Mucosa of gallbladder (tissue), 1 donor: ENCODE measurements at places on chromosomes 5 and 9. TPM values are rescaled to one million over a fixed set of nuclear protein-coding genes. Genes with fewer than 3 reads are reported as not detected.

- DNase-seq: no peak
Measured at GRCh38 chr9:125142560-125143376, 560 bp downstream of the SCAI start.

- no peak for DNase-seq
Measured at GRCh38 chr9:133470988-133471387, 7.9 kb downstream of the SLC2A6 start.

The EGFLAM gene
- total RNA-seq: 4.3 TPM

The ECM2 gene
- 8.2 TPM for total RNA-seq

The ZFP2 gene
- 2.3 TPM for total RNA-seq

DNA sequence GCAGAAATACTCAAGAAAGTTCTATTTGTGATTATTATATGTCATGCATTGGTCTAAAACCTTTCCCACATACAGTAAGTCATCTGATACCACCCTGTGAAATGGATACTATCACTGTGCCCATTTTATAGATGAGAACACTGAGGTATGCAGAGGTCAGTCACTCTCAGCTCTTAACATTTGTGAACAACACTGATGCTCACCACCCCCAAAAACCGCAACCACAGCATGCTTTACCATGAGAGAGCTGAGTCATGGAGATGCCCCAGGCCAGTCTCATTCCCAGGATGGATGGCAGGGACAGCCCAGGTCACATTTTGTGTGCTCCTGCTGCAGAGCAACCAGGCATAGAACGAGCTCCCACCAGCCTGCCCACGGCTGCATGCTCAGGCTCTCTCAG lies 53.5 kb upstream of the IRX1 start:
- no peak for DNase-seq

The PDE6A gene
- total RNA-seq: not detected

DNA sequence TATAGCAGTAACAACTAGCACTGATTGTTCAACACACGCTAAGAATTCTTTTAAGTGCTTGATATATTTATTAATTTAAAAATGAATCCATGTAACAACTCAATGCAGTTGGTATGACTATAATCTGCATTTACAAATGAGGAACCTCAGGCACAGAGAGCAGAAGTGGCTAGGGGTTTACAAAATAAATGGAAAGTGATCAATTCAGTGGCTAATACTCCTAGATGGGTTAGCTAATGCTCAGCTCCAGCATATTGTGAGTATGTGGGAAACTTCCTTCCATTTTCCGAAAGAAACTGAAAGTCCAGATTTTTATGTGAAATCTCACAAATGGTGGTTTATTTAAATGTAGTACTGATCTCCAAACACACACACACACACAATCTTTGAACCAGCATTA lies 128.0 kb downstream of the RFX3 start:
- no peak for DNase-seq

DNA sequence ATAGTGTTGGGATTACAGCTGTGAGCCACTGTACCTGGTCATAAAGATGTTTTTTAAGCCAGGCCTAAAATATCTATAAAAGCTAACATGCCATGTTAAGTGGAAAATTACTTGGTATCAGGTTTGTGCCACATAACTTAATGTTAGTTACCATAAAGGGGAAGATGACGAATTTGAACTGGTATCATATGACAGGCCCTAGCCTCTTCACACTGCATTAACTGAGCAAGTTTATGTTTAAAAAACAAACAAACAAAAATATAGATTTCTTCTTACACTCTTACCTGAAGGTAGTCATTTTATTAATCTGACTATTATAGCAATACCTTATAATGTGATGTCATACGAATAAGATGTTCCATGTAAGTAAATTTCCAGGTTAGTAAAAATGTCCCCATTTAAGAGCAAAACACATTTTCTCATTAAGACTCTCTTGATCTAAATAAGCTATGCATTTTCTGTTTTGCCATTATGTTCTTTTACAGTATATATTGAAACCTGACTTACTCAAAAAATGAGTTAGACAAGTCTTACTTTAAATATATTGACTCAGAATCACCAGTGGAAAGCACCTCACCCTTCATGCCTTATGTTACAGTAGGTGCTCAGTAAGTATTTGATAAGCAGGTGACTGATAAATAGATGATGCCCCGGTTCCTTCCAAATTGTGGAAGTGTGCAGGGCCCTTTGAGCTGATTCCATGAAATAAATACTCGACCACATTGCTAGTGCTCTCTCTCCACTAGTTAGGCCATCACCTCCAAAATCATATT lies 125.4 kb downstream of the CDC42SE2 start:
- DNase-seq: no peak

The TMEM174 gene
- not detected for total RNA-seq

- DNase-seq: no peak
Measured at GRCh38 chr9:86795047-86795442, 152.3 kb downstream of the GAS1 start.

GRCh38 chr5:98805070-98805469 lies 31.6 kb downstream of the RGMB start:
- DNase-seq: no peak
